ENCODE measurements at places on chromosomes 13 and 19. TPM values are rescaled to one million over a fixed set of nuclear protein-coding genes. Genes with fewer than 3 reads are reported as not detected.

DNA sequence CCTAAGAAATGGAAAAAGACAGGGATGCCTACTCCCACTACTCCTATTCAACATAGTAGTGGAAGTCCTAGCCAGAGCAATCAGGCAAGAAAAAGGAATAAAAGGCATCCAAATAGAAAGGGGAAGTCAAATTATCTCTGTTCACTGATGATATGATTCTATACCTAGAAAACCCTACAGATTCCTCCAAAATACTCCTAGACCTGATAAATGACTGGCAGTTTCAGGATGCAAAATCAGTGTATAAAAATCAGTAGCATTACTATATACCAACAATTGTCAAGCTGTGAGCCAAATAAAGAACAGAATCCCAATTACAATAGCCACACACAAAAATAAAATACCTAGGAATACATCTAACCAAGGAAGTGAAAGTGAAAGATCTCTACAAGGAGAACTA is 1.3 kb upstream of the GPR42 start:
- no peak for DNase-seq

DNA sequence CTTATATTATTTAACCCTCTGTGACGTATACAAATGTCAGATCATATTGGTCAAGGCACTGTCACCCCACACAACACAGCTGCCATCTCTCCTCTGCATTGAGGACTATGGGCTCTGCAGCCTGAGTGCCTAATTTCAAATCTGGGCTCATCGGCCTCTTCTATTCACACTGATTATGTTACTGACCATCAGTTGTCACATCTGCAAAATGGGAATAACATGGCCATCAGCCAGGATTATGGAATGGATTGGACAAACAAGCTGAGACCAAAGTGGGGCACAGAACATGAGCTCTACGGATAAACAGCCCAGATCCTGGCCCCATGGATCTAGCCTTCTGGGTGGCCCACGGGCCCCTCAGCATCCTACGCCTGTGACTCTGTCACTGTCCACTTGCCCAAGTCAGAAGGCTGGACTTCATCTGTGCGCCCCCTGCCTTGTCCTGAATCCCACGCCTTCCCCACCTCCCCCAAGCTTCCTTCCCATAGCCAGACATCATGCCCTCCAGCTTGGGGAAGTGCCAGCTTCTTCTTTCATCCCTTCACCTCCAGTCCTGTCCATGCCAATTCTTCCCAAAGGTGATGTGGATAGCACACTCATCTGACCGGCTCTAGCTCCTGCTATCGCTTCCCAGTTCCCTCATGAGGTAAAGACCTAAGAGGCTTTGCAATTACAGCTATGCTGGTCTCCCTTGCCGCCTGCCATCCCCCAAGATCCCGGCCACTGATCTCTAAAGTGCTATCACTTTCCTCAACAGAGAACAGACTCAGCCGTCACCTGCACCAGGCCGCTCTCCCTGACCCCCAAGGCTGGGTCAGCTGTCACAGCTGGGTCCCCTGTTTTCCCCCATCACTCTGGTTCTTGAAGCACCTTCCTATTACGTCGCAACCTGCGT is 872 bp downstream of the FARSA start:
- DNase-seq, result no peak

The EML2 gene
- total RNA-seq, result 102 TPM

DNA sequence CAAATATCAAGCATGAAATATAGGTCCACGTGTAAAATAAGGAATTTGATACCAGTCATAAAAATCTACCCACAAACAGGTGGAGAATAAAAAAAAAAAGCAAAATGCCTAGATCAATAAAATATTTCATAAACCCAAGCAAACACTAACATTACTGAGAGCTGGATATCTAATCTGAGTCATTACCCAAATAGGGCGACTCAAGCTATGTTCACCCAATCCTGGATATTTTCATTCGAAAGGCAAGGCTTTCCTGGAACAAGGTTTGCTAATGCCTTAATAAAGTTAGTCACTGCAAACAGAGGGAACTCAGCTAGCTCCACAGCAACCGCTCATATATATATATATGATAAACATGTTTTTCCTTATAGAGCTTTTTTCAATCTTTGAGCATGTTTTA is 33.5 kb upstream of the TM9SF2 start:
- no peak for DNase-seq

The METTL21C gene
- total RNA-seq, result not detected

The KIR3DL3 gene
- not detected for total RNA-seq

GRCh38 chr13:99636306-99636705 is 135.0 kb downstream of the TM9SF2 start:
- DNase-seq, result no peak

The PPM1N gene
- 2.6 TPM for total RNA-seq

- DNase-seq, result no peak
Observed at GRCh38 chr19:4096049-4096892, 27.7 kb downstream of the MAP2K2 start.

GRCh38 chr19:18109733-18110608 is 12.4 kb downstream of the MAST3 start:
- peak; percentile 61 for DNase-seq

The AZU1 gene
- total RNA-seq, result 0.70 TPM

DNA sequence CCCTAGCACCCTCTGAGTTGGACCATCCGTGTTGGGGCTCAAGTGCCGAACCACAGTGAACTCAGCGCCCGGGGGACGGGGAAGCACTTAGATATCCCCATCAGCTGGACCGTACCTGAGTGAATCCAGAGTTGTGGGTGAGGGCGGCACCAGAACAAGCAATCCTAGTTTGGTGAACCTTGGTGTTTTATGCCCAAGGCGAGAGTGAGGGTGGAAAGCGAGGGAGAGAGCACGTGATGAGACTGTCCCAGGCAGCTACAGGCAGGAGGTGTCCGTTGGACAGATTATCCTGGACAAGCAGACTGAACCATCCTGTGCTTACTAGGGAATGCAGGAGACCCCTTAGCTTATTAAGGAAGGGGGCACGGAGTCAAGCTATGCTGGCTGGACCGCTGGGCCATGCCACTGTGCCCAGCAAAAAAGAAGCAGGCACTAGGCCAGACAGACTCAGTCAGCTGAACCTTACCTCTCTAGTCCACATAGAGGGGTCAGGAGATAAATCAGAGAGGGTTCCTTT is 596 bp downstream of the GET3 start:
- no peak for DNase-seq

GRCh38 chr19:2449019-2449418 is 7.7 kb downstream of the LMNB2 start:
- DNase-seq, result no peak

The FCAR gene
- total RNA-seq, result not detected

- DNase-seq, result no peak
Observed at GRCh38 chr19:16203256-16204004, 5.7 kb downstream of the AP1M1 start.

GRCh38 chr13:66655847-66656454 is 574.2 kb downstream of the PCDH9 start:
- DNase-seq, result no peak

- no peak for DNase-seq
Observed at GRCh38 chr13:96181911-96182310, 92.0 kb downstream of the HS6ST3 start.

The AKT2 gene
- total RNA-seq, result 248 TPM

- no peak for DNase-seq
Observed at GRCh38 chr13:36074659-36075058, 56.5 kb downstream of the DCLK1 start.

DNA sequence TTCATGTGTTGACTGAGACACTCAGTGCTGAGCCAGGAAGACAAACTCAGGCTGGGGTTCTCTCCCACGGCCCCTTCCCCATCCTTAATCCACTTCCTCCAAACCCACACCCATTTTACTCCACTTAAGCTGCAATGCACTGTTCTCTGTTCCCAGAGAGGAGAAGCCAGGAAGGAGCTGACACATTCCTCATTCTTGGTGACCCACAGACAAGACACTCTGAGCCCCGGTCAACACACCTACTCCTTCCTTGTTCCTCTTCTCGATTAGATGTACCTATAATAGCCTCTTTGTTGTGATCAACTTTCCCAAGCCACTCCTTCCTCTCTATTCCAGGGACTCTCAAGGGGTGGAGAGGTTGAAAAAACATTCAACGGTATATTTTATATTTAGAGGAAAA is 47.1 kb downstream of the INSR start:
- no peak for DNase-seq

The NKG7 gene
- 2.6 TPM for total RNA-seq

The USHBP1 gene
- total RNA-seq, result 0.12 TPM

The FBN3 gene
- not detected for total RNA-seq

The UBL3 gene
- total RNA-seq, result 26.4 TPM

DNA sequence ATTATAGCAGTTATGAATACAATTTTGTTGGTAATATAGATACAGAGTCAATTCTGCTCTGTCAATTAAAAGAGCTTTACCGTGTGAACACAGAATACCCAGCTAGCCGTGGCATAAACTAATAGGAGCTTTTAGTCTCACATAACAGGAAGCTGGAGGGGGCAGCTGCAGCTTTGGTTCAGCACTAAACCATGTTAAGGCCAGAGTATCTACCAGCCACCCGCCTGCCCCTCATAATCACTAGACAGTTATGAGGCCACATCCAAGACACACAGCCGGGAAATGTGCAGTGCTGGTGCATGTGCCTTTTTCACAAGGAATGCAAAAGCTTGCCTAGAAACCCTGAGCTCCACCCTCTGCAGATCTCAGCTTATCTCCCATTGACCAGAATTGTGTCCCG is 62.3 kb downstream of the SGCG start:
- DNase-seq, result no peak

- peak; percentile 52 for DNase-seq
Observed at GRCh38 chr13:48500652-48501197, 32.2 kb downstream of the RCBTB2 start.

DNA sequence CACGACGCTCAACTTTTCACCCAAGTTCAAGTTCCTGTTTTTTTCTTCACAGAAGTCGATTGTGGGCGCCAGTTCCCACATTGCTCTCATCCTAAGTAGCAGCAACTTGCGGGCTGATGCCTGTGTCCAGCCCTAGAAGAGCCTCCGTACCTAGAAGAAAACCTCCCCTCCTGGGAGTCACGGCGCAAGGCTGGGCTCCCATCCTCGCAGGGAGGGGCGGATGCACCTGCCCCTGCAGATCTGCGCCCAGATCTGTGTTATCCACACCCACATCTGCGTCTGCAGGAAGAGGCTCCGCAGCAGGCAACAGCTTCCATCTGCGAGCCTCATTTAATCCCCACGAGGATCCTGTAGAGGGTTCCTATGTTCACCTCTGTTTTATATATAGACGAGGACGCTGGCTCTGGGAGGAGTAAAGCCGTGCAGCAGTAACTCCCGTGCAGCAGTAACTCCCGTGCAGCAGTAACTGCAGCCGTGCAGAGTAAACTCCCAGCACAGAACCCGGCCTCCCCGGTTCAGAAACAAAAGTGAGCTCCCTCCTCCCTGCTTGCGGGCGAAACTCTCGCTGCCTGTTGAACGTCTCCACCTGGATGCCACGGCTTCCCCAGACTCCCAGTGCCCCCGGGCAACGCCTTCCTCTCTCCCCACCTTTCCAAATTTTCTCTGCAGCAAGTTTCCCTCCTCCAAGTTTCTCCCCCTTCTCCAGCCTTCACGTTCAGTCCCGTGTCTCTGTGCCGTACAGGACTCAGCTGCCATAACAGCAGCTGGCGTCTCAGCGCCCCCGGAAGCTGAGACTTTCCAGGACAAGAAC is 23.5 kb upstream of the LAIR1 start:
- peak; percentile 64 for DNase-seq

The SLC8A2 gene
- total RNA-seq, result not detected

The DPF1 gene
- total RNA-seq, result not detected
